Panc1 (cell line): ENCODE measurements at places on chromosomes 3 and 15. TPM values are rescaled to one million over a fixed set of nuclear protein-coding genes. Genes with fewer than 3 reads are reported as not detected.

DNA sequence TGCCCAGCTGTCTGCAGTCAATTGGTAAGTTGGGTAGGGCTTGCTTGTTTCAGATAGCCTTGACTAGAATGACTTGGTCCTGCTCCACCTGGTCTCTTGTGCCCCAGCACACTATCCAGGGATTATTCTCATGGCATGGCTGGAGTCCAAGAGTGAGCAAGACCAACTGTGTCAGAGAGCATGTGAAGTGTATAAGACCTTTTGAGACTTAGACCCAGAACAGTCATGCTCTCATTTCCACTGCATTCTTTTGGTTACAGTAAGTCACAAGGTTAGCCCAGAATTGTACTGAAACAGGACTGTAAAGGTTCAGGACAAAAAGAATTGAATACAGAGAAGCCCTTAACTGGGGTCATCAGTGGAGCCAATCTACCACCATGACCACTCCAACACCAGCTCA is 650.8 kb upstream of the ADAMTS9 start:
- no peak for DNase-seq

GRCh38 chr3:117998071-117998470 is 1036.6 kb downstream of the IGSF11 start:
- no peak for DNase-seq

RFT1 gene
- total RNA-seq = 21.0 TPM

DNA sequence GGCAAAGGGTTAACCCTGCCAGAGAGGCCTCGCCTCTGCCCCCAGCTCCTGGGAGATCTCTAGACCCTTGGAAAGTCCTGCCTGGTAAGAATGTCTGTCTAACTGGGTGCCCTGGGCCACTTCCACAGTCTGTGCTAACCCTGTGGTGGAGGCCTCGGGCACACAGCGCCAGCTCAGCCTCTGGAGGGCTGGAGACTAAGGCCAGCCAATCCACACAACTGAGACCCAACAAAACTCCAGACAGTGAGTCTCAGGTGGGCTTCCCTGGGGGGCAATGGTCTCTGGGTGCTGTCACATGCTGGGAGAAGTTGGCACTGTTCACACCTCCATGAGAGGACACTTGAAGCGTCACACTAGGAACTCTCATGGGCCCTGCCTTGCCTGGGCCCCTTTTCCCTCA is 19.5 kb downstream of the ZXDC start:
- DNase-seq = no peak

DNA sequence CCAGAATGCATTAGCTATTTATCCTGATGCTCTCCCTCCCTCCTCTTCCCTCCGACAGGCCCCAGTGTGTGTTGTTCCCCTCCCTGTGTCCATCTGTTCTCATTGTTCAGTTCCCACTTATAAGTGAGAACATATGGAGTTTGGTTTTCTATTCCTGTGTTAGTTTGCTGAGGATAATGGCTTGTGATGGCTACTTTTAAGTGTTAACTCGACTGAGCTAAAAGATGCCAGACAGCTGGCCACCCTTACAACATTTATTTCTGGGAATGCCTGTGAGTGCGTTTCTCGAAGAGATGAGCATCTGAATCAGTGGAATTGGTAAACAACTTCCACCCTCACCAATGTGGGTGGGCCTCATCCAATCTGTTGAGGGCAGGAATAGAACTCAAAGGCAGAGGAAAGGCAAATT is 24.7 kb upstream of the TM2D3 start:
- DNase-seq = no peak

- DNase-seq = no peak
Measured at GRCh38 chr15:95059346-95059905, 828.1 kb downstream of the MCTP2 start.

- DNase-seq = no peak
Measured at GRCh38 chr3:113571360-113571759, 39.0 kb downstream of the SIDT1 start.

DNA sequence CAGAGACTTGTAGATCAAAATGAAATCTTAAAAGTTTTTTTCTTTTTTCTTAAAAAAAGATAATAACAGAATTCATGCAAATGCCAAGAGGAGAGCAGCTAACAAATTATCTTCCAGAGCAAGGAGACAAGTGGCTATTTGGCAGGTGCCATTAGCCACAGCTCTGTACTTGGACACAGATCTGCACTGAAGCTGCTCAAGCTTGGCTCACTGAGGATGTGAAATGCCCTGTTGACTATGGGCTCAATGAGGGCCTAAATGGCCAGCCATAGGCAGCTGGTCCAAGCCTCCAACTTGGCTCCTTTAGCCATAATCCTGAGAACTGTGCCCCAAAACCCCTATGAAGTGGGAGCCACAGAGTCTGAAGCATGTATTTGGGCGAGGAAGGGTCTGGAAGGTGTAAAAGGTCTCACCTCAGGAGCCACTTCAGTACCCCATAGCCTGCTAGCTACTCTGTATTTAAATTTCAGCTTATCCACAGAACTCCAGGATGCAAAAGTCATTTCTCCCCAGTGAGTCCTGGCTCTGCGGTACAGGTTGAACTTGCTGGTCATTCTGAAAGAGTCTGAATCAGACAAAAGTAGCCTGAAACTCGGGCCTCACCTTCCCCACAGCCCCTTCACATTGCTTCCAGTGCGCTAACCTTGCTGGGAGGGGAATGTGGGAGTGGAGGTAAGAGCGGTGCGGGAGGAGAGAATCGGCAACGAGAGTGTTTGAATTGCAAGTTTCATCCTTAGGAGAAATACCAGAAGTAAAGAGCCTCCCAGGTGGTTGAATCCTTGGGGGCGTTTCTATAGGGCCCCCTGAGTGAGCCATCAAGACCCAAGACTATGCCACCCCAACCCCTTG is 48.0 kb downstream of the ZIC4 start:
- DNase-seq = no peak

GRCh38 chr3:151312972-151313371 is 3.6 kb downstream of the GPR87 start:
- DNase-seq = no peak
